Tongue (tissue), 3 donors: ENCODE measurements at places on chromosomes 7 and 10. TPM values are rescaled to one million over a fixed set of nuclear protein-coding genes. Genes with fewer than 3 reads are reported as not detected.

The PTN gene
- total RNA-seq: 85.1 TPM

The CLRN3 gene
- not detected for total RNA-seq

The CAMK2G gene
- total RNA-seq: 37.7 TPM

The MMP21 gene
- 0.41 TPM for total RNA-seq
